Inflammatory macrophage treated with lipopolysaccharide for 4 hours (primary cell): ENCODE measurements at places on chromosomes 7 and 10.

DNA sequence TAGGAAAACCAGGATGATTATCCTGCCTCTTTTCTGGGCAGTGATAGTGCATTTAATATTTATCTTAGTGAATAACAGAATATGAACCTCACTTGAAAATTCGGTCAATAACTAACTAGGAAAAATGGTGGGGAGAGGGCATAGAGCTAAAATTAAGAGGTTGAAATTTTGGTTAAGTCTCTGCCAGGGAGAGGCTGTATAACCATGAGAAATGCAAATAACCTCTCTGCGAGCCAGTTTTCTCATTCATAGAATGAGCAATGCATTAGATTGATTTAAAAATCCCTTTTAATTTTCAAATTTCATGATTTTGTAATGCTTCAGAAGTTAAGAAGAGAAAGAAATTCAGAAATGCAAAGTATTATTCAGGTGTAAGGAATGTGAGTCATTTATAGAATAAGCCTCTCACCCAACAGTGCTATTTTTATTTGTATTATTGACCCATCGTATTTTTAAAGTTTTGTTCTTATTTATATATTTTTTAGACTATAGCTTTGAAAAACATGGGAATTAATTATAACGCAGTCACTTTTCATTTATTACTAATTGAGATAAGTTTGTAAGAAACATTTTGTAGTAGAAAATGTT, 104.7 kb downstream of the PHF14 start:
- DNase-seq: no peak

DNA sequence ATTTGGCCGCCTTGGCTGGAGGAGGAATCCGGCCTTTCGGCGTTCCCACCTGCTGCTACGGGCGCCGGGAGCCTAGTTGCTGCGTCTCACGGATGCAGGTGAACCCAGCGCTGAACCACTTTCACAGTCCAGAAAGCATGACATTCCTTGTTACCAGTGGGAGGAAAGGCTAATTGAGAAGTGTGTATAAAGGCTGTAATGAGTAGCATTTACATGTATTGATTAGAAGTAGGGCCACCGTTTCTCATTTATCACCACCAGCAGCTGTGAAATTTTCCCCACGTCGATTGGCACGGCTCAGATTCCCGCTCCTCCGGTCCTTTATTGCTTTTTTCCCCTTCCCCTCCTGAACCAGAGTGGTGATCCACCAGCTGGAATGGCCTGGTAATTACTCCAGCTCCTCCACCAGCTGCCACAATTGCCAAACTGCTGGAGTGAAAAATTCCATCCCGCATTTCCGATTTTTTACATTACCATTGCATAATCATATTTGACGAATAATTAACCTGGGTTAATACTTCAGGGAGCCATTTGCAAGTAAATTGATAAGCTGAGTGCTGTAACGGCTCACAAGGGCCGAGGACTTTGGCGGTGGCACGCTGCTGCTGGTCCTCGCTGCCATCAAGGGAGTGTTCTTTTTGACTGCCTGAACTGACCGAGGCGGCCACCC, 153.3 kb downstream of the POU6F2 start:
- no peak for DNase-seq

DNA sequence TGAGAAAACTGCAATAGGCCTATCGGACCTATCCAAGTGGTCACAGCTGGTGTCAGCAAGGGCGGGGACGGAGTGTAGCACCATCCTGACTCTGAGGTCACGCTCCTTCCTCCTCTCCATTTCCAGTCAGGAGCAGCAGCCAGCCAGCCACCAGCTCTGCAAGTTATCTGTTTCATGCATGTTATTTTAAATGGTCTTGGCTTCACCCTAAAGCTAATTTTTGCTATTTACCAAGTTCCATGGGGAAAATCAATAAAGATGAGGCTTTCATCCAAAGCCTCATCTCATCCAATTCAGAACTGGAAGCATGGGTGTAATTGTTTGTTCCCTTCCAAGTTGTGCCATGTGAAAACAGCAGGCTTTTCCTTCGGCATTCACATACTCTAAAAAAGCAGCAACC, 49.3 kb downstream of the ICA1 start:
- no peak for DNase-seq

- DNase-seq: no peak
These were observed 130.1 kb downstream of the DLG5 start for GRCh38 chr10:77796311-77796915.

DNA sequence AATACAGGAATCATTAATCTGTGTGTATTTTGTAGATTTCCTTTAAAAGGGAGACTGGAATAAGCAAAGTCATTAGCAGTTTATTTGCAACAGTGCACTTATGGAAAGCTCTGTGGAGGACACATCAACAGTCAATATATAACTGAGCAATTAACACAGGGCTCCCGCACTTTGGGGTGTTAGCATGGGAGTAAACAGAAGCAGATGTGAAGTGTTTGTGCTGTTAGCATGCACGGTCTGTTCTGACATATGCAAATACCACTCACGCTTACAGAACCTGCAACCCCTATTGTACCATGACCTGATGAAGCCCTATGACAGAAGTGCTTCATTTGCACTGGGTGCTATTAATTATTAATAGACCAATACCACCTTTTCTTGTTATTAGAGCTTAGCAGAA, 118.9 kb downstream of the PPP1R3A start:
- DNase-seq: no peak

DNA sequence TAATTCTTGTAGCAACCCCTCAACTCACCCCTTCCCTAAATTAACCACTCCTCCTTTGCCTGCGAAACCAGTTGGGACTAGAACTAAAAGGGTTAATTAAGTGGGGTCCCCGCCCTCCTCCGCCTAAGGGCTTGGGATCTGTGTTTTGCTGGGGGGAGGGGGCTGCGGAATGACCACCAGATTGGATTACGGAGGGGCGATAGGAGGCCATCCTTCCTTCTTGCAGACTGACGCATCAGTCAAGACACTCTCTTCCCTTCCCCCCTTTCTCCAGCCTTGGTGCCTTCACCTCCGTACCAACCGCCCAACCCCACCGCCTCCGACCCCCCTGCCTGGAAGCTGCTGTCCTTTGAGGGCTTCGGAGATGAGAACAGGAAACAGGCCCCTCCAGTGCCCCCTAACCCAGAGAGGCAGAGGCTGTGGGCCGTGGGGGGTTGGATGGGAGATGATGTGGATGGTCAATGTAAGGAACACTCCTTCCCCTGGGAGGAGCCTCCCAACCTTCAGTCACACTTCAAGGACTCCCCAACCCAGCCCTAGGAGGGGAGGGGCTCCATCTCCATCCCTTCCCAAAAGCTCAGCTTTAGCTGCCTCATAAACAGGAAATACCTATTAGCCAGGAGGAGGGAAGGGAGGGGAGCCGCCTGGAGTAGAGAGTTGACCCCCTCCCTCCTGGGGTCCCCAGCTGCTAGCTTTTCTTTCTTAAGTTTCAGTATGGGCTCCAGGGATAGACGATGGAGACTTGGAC, 997 bp upstream of the LDB1 start:
- DNase-seq: no peak
